ENCODE measurements at places on chromosomes 5 and 9.

DNA sequence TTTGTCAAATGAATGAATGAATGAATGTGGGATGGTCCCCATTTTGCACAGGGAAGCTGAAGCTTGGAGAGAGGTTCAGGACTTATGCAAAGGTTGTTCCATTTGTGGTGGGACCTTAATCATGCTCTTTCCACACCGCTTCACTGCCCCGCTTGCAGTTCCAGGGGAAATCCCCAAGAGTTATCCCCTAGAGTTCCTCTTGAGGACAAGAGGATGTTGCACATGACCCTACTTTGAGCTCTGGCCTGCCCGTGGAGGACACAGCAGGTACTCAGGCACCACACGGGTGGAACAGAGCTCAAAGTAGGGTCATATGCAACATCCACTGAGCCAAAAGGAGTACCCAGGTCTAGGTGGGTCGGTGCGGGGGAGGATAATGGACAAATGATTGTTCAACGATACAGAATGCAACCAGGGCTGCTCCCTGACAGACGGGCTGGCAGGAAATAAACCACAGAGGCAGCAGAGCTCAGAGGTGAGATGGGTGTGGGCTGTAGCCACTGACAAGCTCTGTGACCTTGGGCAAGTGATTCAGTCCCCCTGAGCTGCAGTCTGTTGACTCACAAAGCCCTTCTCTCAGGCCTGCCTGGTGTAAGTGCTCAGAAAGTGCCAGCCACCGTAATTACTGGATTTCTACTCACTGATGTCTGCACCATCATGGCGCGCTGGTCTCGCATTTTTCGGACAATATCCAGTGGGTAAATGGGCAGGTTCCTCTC, 60.3 kb upstream of the EPB41L4B start:
- peak; percentile 36 for DNase-seq

GRCh38 chr5:173670130-173670651, 53.7 kb upstream of the BOD1 start:
- DNase-seq, result peak; percentile 50

- no peak for DNase-seq
These were observed 152.4 kb upstream of the PHYKPL start for GRCh38 chr5:178384816-178385495.

- no peak for DNase-seq
These were observed 12.5 kb downstream of the NR3C1 start for GRCh38 chr5:143390941-143391340.

DNA sequence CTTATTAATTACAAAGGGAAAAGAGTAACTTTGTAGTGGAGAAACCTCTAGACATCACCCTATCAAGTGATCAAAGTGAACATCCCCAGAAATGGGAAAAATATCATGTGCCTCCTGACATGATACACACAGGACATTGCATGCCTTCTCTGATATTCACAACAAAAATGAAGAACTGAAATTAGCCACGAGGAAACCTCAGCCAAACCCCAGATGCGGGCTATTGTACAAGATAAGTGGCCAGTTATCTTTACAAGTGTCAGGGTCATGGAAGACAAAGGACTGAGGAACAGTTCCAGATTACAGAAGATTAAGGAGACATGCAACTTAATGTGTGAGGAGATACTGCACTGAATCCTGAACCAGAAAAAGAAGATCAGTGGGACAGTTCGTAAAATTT, 23.8 kb upstream of the NPM1 start:
- no peak for DNase-seq

GRCh38 chr9:102796244-102796643, 198.9 kb upstream of the CYLC2 start:
- DNase-seq, result no peak

DNA sequence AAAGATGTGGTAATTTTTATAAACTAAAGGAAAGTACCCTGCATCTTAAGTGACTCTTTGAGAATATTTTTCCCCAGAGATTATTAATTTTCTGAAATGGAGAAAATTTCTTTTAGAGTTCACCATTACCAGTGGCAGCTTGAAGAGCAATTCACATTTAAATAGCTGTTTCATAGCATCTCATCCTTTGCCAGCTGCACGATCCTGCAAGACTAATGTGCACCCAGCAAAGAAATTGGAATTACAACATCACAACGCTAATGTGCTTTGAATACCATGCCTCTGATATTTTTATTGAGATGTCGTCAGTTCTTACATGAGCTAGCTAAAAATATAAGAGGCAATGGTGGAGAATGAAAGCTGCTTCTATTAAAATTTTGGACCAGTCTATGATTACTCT, 423.5 kb downstream of the TAF11L14 start:
- no peak for DNase-seq

- no peak for DNase-seq
These were observed 53.7 kb upstream of the PIP5K1B start for GRCh38 chr9:68651280-68651893.

DNA sequence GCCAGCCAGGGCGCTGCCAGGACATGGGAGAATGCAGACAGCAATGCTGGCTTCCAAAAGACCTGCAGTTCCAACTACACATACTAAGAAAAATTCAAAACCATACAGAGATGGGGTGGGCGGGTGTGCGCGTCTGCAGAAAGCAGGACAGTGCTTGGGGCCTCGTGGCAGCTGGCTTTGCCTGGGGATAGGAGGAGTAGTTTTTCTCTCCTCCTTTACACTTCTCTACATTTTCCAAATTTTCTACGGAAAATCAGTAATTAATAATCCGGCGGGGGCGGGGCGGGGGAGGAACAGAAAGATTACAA, 43.6 kb upstream of the SARDH start:
- DNase-seq, result no peak

- DNase-seq, result no peak
These were observed 25.8 kb upstream of the SLC44A1 start for GRCh38 chr9:105218673-105219072.

DNA sequence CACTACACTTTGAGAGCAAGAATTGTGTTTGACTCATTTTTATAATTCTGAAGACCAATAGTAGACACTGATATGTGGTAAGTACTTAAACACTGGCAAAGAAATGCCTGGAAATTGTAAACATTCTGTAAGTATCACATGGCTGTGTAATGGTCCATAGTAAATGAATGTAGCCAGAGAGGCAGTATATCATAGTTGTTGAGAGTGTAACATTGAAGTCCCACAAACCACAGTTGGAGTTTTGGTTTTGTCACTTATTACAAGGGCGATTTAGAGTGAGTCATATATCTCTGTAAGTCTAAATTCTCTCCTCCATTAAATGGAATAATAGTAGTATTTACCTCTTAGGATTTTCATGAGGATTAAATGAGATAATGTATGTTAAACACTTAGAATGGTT, 181.1 kb upstream of the MEF2C start:
- no peak for DNase-seq

- peak; percentile 41 for DNase-seq
These were observed 18.7 kb upstream of the RHOBTB3 start for GRCh38 chr5:95712347-95712958.

DNA sequence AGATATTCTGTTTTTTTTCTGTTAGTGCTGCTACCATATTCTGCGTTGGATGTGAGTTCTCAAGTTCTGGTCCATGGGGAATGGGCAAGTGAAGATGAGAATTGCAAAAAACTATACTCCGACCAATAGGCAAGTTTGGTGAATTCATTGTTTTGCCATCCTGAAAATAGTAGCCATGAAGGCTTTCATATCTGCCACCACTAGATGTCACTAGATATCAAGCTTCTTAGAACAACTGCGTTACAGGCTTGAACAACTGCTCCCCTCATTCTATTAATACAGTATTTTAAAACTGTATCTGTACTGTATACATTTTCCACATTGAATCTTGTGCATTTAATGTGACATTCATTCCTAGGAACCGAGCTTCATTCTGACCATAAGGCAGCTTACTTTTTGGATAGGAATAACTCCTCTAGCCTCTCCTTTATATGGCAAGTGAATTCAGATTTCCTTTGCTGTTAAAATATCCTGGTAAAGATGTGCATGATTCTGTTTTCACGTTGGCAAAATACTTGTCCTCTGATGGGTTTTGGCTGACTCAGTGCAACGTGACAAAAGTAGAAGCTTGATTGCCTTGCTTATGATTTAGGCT, 163.6 kb downstream of the SREK1 start:
- peak; percentile 55 for DNase-seq

- no peak for DNase-seq
These were observed 526.5 kb downstream of the KIF4B start for GRCh38 chr5:155540000-155540595.

GRCh38 chr5:62731022-62731421, 152.4 kb downstream of the LRRC70 start:
- DNase-seq, result no peak

DNA sequence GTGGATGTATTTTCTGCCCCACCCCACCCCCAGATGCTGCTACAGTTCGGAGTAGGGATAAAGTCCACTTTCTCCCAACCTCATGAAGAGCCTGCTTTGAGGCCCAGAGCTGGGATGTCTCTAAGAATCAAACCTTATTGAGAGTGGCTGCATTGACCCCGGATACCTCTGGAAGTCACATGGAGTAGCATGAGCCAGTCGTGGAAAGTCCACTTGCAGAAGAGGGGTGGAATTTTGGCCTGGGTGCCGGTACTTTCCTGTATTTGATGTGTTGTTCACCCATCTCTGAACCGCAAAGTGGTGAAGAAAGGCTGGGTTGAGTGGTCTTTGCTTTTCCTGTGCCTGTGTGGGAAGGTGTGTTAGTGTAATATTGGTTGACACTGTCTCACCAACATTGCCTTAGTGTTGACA, 3.7 kb downstream of the OTULIN start:
- no peak for DNase-seq

DNA sequence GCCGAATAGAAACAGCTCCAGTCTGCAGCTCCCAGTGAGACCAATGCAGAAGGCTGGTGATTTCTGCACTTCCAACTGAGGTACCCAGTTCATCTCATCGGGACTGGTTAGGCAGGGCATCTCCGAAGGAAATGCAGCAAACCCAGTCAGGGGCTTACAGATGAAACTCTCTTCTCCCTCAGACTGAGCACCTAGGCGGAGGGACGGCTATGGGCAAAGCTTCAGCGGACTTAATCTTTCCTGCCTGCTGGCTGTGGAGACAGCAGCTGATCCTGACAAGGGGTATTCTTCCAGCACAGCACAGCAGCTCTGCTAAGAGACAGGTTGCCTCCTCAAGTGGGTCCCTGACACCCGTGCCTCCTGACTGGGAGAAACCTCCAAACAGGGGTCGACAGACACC, 330.9 kb downstream of the DNAH5 start:
- DNase-seq, result no peak

- peak; percentile 22 for DNase-seq
These were observed 168.1 kb upstream of the RASEF start for GRCh38 chr9:83231039-83231438.

GRCh38 chr5:177035976-177036375, 13.5 kb downstream of the ZNF346 start:
- peak; percentile 31 for DNase-seq
